ENCODE measurements at places on chromosomes 4 and X.

- DNase-seq: no peak
Measured at GRCh38 chrX:119158226-119158625, 30.6 kb upstream of the KIAA1210 start.

GRCh38 chr4:55398461-55398860 lies 2.7 kb downstream of the TMEM165 start:
- no peak for DNase-seq

DNA sequence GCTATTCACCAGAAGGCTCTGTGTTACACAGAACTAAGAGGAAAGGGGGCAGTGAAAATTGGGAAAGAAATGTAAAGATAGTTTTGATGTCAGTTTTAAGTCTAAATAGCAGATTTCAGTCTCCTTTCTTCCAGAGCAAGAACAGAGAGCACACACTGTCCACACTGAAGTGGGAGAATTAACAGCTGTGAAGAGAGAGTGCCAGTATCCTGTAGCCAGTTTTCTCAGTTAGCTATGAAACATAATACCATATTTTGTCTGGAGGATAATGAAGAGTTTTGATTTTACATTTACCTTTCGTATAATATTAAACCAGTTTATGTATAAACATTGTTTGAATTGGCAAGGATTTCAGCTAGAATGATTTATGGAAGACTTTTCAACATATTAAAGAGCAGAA lies 35.1 kb downstream of the FBXO8 start:
- no peak for DNase-seq

- no peak for DNase-seq
Measured at GRCh38 chr4:77994194-77994721, 62.9 kb upstream of the FRAS1 start.

GRCh38 chrX:57586360-57586759 lies 5.5 kb upstream of the ZXDB start:
- no peak for DNase-seq

DNA sequence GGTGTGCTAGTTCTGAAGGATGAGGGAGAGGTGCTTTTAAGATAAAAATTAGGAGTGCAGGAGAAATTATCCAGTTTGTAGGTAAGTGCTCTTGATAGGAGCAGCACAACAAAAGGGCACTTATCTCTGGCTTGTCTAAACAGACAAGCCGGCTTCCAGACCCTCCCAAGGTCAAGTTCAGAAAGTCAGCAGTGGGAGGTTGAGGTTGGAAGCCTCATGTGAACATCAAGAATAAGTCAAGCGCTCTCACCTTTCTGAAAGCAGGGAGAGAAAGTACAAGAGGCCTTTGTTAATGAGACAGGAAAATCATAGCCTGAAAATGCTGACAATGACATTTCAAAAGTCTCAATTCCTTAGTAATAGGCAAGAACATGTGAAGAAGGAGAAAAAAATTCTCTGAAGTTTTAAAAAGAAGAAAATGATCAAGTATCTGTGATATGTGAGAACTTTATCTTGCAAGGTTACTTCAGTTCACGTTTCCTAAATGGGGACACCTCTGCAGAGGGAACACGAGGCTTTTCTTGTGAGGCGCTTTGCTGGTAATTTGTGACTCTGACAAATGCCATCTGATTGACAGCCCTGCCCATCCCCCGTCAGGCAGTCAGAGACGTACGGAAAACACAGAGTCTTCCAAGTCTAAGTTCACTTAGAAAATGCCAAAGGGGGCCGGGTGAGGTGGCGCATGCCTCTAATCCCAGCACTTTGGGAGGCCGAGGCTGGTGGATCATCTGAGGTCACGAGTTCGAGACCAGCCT lies 62.2 kb downstream of the TIGD2 start:
- no peak for DNase-seq

DNA sequence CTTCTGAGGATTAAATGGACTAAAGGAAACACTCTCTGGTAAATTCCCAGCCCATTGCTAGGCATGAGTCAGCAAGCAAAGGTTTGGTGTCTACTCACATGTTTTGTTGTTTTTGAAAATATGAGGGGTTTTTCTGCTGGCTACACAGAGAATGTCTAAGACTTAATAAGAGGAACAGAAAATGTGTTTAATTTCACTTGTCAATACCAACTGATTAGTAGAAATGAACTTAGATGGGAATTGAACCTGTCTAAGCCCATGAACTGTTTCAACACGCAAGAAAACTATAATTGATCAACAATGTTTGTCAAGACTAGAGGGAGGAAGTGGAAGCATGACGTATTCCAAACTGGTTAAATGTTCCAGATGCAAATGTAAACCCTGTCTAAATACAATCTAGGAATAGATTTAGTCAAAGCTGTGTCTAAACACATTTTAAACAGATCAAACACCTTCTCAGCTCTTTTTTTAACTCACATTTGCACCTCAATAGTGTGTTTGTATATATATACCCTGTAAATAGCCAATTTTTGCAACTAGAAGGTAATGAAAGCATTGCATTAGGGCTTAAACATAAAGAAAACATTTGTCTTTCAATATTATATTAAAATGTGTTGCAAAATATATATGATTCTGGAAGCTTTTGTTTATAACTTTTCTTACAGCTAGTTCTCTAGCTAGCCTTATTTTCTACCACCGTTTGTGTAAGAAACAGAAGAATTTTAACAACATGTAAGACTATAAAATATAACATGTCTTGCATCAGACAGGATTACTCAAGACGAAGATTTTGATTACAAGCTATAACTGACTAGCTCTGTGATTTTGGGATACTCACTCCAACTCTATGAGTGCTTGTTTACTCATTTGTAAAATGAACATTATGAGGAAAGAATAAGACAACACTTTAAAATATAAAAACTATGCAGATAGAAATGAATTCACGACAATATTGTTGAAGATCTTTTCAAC lies 607.8 kb downstream of the FSTL5 start:
- DNase-seq: no peak

GRCh38 chr4:40418430-40419230 lies 83.5 kb downstream of the CHRNA9 start:
- no peak for DNase-seq

- DNase-seq: no peak
Measured at GRCh38 chr4:185381288-185382196, 14.2 kb downstream of the LRP2BP start.

- DNase-seq: no peak
Measured at GRCh38 chr4:85724791-85725563, 250.0 kb downstream of the ARHGAP24 start.

GRCh38 chrX:20441123-20441522 lies 174.4 kb upstream of the RPS6KA3 start:
- no peak for DNase-seq

DNA sequence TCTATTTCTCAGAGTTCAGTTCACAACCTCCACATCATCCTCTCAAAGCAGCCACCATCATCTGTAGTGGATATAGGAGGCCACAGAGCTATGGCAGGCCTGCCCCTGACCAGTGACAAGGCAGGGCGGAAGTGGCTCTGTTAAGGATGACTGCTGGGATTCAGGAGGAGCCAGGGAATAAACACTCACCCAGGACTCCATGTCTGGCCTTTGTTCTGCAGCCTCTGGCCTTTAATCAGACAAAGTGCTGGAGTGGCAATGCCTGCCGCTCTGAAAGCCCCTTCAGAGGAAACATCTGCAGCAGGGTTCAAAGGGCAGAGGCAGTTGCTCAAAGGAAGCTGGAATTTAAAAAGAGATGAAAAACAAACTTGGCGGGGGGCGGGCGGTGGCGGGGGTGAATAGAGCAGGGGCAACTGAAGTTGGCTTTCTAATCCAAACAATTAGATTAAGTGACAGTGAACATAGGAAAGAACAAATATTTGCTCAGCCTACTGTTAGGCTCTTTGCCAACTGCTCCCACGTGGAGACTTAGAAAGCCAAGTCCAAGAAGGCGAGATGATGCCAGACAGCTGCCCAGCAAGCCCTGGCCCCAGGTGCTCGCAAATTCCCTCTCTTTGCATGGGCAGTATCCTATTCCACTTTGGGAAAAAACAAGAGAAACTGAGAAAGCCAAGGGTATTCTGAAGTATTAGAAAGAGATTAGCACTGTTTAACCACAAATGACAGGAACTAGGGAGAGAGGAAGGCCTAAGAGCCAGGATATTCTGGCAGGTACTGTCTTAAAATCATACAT lies 5.5 kb downstream of the MPP1 start:
- no peak for DNase-seq

DNA sequence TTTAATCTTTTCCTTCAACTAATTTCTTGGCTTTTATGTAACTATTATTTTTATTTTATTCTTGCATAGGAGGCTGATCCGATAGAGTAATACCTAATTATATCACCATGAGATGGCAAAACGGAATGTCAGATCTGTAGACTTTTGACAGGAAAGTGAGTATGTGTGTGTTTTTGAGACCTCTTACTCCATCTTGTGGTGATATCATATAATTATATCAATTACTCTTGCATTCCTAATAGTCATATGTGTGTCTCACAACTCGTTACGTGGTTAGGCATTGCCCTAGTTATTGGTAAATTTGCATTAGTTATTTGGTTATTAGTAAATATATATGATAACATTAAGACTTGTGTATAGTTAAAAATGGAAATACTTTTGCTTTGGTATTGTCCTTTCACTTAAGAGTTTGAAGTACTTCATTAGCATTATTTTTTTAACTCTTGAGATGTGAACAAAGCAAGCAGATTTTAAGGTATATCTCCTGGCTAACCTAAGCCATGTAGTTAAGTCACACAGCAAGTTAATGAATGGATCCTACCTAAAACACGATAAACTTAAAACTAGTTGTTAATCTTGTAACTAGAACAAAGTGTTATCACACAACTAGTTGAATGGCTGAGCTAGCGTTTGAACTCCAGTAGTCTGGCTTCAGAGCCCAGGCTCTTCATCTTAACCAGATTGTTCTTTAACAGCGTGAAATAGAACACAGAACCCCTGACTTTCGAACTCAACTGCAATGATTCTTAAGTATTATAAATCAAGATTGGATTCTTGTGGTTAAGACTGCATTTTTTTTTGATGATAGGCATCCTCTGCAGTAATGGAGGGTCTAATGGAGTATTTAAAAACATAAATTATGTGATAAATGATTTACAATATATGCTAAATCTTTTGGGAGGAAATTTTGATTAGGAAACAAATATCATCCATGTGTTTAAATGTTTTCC lies 67.1 kb downstream of the PGRMC2 start:
- DNase-seq: no peak

DNA sequence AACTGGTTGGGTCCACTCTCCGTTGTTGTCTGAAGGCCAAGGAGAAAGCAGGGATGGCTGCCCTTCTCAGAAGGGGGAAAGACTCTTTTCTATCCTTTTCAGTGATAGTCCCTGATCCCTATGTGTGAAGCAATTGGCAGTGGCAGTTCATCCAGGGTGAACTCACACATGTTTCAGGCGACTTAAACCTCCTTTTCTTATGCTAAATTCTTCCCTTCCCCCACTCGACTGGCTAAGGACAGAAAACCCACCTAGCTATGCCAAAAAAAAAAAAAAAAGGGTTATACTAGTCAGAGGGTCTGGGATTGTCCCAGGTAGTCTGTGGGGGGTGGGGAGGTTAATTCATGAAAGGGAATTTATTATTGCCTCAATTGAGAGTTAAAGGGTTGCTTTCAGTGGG lies 12.2 kb upstream of the ZNF280C start:
- no peak for DNase-seq

DNA sequence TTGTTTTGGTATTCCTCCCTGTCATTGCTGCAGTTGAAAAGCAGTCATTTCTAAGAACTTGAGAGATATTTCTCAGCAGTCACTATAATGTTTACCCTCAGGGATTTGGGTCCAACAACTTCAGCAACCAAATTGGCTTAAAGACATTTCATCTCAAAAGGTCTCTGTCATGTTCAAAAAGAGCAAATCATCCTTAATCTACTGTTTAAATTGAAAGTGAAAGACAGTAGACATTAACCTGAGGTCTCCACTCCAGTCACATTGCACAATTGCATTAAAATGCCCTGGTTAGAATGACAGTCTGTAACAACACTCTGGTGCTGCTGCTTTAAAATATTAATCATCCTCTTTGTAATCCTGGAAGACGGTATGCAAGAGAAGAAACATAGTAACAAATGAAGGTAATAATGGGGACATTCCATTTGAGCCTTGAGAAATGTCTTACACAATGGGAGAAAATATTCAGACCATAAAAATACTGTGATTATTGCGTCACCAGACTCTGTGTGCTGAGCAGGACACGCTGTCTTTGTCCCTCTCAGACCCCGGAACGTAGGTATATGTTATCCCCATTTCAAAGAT lies 90.2 kb upstream of the UNC5C start:
- DNase-seq: no peak

DNA sequence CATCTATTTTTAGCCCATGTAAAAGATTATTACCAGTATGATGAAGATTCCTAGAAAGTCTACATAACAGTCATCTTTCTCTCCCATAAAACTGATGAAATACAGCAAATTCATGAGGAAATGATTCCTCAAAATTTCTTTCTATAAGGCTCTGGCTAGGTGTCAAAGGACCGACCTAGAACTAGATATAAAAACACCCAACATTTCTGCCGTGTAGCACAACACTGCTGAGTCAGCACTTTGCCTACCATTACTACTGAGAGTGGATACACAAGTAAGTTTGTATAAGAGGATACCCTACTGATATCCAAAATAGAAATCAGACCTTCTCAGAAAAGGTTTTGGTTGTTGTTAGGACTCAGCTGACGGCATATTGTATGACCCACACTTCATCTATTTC lies 24.7 kb downstream of the TMEM47 start:
- DNase-seq: no peak

DNA sequence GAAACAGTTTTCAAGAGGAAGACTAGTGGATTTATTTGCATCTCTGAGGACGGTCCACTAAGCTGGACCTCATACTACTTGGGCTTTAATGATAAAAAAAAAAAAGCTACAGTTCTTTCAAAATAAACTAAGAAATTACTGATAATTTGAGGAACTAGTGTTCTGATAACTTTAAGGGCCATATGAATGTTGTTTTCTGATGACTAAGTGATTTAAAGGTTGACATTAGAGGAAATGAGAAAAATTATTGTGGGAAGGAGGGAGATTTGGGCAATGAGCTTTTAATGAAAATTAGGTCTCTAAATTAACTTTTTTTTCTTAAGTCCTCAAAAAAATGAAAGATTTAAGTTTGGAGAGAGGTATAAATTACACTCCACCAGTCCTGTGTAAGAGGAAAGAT lies 60.8 kb upstream of the IL2 start:
- no peak for DNase-seq

DNA sequence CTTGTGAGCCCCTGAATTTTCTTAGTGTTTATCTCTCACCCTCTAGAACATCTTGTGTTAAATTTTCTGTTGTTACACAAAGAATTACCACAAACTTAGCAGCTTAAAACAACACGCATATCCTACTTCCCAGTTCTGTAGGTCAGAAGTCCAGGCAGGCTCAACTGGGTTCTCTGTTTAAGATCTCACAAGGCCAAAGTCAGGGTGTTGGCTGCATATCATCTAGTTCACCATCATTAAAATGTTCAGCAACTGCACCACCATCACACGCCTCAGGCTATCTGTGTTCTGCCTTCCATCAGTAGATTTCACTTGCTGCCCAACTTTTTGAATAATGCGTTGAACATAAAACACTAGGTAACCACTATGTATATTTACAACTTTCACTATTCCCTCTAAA lies 130.5 kb downstream of the PARM1 start:
- no peak for DNase-seq
